ENCODE measurements at places on chromosomes 13 and 19. TPM values are rescaled to one million over a fixed set of nuclear protein-coding genes. Genes with fewer than 3 reads are reported as not detected.

DNA sequence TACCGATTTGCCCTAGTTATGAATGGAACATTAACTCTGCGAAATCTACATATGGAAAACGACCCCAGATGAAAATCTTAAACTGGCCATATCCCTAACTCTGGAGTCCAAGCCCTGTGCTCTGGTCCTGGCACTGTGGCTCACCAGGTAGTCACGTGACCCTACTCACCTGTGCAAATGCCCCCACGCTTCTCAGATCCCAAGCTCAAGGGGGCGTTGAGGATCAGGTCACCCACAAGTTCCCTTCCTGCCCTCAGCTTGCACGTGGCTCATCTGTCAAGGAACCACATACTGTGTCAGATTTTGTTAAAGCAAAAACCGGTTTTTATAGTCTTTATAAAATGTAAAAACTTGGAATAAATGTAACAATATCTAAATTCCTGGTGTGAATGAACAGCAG lies 324.0 kb downstream of the SHISA2 start:
- no peak for DNase-seq

- no peak for DNase-seq
Observed at GRCh38 chr13:50229960-50230661, 214.9 kb downstream of the KCNRG start.

DNA sequence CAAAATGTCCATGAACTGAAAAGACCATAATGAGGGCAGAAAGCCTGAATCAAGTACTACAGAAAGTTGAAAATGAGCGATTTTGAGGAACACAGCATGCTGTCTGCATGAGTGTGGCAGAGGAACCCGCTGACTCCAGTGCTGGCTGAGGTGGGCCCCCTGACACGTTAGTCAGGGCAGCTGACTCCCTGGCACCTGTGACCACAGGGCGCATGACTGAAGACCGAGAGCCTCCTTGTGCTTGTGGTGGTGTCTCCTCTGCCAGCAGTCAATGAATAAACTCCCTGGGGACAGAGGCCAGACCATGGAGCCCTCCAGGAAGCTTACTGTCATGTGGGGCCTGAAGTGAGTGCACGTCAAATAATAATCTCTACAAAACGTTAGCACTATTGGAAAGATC lies 38.4 kb upstream of the VSTM2B start:
- DNase-seq, result no peak

WDR88 gene
- total RNA-seq, result not detected

DNA sequence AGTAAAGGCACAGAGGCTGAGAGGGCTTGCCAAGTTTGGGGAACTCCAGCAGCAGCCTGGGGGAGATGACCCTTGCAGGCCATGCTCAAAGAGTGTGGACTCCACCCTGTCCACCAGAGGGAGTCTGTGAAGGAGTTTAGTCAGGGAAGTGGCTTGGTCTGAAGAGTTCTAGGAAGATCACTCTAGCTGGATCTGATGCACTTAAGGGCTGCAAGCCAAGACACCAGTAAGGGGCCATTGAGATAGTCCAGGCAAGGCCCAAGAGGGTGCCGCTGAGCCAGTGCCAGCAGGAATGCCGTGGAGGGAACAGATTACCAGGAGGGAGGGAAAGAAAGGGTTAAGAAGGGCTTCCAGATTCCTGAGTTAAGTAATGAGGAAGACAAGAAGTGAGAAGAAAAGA lies 68.7 kb downstream of the ZAR1L start:
- DNase-seq, result peak; percentile 67

NCR1 gene
- total RNA-seq, result not detected

GRCh38 chr13:94658926-94659597 lies 53.3 kb downstream of the SOX21 start:
- no peak for DNase-seq

- no peak for DNase-seq
Observed at GRCh38 chr13:41296879-41297646, 14.0 kb upstream of the NAA16 start.
